ENCODE measurements at places on chromosomes 3 and 15.

- DNase-seq = no peak
Measured at GRCh38 chr15:93517176-93517575, 428.2 kb upstream of the RGMA start.

DNA sequence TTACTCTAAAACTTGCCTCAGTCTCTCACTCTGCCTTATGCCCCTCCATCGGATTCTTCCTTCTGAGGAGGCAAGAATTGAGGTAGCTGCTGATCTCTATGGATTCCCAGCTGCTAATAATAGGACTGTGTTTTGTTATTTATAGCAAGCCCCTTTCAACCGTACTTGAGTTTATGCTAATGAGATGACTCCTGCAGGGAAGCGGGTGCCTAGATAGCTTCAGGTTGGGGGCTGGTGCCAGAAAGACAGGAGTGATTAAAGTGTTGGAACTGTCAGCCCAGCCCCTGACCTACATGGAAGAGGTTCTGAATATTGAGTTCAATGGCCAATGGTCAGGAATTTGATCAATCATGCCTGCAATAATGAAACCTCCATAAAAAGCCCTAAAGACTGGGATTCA lies 21.8 kb upstream of the LIMD1 start:
- DNase-seq = no peak

DNA sequence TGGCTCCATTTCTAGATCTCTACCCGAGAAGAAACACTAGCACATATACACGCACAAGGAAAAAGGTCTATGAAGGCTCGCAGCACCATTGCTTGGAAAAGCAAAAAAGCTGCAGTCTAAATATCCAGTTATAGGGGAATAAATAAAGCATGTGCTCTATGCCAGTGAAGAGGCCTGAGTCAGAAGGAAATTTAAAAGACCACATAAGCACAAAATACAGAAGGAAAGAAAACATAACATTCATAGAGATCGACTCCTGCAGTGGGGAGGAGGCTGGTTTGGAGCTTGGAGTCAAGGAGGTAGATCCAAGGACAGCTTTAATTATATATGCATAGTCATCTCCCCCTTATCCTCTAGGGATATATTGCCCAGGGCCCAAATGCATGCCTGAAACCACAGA lies 114.4 kb downstream of the PDZRN3 start:
- no peak for DNase-seq

DNA sequence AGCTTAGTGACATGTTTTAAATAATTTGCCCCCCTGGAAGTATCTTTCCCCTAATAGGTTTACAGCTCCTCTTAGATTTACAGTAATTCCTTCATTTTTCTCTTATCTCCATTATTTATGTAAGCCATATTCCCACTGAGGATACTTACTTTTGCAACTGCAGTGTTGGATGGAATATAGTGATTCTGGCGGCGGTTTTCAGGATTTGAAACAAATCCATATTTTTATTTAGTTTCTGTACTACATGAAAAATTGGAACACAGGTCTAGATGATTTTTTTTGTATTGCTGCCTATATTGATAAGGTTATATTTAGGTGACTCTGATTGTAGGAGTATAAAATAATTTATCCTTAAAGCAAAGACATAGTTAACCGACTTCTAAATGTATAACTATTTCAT lies 391.6 kb upstream of the SUCLG2 start:
- DNase-seq = no peak

DNA sequence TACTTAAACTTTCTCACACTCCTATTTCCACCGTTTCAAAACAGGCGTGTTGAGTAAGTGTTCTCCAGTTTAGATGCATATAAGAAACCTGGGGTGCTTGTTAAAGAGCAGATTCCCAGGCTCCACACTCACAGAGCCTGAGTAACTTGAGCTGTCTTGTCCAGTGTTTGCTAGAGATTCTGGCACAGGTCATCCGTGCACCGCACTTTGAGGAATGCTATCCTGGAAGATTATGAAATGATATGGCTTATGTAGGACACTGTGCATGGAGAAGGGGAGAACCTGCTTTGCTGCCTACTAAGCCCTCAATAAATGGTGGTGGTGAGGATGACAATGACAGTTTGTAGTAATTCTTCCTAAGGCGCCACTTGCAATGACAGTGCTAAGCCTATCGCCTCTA lies 273.7 kb downstream of the PDZRN3 start:
- DNase-seq = no peak

GRCh38 chr3:31251083-31251482 lies 281.6 kb upstream of the STT3B start:
- no peak for DNase-seq

GRCh38 chr3:141114179-141114745 lies 63.1 kb downstream of the SPSB4 start:
- DNase-seq = no peak

DNA sequence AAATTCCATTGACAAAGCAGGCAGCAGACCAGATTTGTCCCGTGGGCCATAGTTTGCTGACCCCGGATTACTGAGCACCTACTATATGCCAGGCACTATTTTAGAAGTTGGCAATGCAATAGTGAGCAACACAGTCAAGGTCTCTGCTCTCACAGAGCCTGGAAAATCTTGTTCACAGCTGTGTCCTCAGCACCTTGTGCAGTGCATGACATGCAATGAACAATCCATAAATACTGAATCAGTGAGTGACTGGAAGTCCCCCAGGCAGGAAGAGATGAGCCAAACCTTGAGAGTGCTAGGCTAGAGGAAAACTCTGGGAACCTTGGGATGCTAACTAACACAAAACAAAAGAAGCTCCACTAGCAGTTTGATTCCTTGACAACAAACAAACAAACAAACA lies 14.4 kb downstream of the TM4SF1 start:
- DNase-seq = no peak

- no peak for DNase-seq
Measured at GRCh38 chr3:23461069-23461468, 257.9 kb downstream of the UBE2E2 start.

DNA sequence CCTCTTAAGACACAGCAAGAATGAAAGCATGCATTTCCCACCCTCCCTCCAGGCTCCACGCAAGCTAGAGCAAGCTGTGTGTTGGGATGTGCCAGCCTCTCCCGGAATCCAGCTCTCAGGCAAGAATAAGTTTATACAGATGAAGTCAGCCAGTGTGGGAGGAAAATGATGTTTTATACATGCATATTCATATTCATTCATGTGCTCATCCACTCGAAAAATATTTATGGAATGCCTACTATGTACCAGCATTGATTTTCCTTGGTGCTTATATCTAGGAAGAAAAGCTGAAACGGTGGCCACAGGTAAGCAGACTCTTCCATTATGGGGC lies 62.7 kb downstream of the KLHL6 start:
- no peak for DNase-seq

DNA sequence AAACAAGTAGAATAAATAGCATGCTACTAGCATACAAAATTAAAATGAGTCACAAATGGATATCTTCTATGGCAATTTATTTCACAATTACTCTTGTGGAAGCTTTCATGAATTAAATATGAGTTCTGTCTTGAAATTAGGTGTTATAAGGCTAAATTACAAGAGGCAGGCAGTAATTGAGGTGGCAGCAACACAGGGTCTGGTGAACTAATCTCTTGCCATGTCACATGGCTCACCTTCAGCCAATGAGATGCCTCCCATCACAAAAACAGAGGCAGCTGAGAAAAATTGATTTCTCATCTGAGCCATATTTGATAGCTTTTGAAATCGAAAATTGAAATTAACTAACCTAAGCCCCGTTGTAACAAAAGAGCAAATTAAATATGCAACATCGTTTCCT lies 268.8 kb downstream of the NR2F2 start:
- no peak for DNase-seq

GRCh38 chr15:26231096-26231495 lies 368.0 kb upstream of the ATP10A start:
- no peak for DNase-seq

DNA sequence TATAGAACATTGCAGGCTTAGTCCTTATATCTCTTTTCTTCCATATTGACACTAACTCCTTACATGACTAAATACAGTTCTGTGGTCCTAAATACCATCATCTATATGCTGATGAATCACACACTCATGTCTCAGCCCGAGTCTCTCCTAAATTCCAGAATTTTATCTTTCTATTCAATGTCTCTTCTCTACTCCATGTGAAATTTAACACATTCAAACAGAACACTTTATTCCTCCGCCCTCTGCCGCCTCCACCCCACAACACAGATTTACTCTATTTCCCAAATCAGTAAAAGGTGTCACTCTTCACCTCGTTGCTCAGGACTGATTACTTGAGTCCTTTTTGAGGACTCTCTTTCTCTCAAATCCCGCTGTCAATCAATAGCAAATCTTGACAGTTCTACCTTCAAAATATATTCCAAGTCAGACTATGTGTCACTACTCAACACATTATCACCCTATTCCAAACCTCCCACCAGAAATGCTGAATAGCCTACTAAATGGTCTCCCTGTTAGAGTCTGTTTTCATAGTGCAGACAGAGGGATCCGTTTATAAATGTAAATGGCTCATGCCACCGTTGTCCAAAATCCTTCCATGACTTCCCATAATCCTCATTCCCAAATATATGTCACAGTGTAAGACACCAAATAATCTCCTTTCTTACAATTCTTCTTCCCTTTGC lies 230.3 kb downstream of the FGF12 start:
- DNase-seq = no peak

DNA sequence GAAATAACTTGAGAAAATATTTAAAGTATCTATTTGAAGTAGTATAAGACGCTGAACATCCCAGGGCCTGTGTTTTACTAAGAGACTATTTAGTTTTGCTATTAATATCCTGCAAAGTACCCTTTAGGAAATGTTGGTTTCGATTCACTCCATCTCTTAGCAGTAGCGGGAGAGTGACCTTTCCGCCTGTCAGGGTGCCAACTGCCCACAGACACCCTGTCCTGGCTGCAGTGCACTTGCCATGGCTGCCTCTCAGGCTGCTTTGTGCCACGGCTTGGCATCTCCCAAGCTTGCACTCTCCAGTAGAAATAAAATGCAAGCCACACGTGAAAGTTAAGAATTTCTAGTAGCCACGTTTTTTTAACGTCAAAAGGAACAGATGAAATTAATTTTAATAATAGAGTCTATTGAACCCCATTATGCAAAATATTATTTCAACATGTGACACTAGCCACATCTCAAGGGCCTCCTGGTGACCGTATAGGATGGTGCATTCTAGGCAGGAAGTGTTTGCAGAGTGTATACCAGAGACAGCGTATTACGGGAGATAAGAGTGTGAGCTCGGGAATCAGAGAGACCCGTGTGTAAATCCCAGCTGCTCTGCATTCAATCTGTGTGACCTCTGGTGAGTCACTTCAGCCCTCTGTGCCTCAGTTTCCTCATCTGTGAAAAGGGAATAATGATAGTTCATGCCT lies 19.8 kb downstream of the ADAMTS9 start:
- no peak for DNase-seq

DNA sequence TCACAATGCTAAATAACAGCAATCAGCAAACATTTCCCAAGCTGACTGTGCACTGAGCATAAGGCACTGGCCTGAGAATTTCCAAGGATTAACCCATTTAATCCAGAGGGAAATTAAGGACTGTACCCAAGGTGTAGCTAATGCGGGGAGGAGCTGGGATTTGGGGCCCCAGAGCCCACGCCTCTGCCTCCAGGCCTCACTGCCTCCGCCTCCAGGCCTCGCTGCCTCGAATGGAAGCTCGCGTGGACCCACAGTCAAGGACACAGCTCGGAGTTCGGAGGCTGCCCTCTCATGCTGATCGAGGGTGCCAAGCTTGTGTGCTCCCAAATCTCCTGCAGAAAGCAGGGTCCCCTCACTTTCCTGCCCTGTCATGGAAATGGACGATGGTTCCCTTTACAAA lies 76.5 kb upstream of the SNRPA1 start:
- DNase-seq = no peak

DNA sequence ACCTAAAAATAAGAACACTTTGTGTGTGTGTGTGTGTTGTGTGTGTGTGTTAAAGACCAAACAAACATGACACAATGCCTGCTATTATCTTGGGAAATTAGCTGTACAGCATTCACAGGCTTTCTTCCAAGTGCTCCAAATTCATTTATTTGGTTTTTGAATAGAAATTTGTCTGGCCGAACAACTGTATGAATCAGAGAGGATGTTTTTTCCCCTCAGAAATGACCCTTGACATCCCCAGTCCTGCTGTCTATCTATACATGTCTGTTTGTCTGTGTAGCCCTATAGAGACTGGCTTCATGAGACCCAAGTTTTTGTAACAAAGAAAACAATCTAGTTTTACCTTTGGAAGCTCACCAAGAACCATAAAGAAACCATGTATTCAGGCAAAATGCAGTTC lies 549.8 kb downstream of the NSUN3 start:
- DNase-seq = no peak

GRCh38 chr3:58518291-58518789 lies 18.6 kb downstream of the ACOX2 start:
- no peak for DNase-seq

- DNase-seq = no peak
Measured at GRCh38 chr3:121836064-121836463, 1.1 kb downstream of the EAF2 start.

DNA sequence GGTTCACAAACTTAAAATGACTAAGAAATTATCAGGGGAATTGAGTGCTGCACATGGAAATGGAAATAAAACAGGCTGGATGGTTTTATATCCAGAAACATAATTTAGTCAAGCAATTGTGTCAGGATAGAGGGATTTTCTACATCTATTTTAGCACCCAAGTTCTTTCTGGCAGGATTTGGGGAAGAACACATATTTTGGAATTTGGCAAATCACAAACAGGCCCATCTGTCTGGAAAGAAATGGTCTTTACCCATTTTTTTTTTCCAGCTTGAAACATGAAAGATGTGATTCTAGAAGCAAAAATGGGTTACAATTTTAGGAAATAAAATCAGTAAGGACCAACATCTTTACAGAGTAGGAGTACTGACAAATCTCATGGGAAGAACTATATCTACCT lies 14.4 kb upstream of the UNC13C start:
- DNase-seq = no peak

DNA sequence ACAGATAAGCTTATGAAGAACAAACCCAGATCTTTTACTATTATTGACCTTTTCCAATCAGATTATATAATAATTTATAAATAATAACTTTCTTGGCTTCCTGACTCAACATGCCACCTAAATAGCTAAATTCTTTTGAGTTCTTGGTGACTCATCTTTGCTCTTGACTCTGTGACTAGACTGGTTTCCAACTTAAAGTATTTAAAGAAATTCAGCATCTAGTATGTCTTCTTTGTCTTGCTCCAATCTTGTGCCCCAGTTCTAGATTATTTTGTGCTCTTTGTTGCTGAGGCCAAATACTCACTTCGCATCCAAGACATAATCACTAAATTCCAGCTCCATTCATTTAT lies 483.2 kb upstream of the TBL1XR1 start:
- no peak for DNase-seq

- DNase-seq = no peak
Measured at GRCh38 chr3:177618873-177619733, 421.8 kb upstream of the TBL1XR1 start.

- DNase-seq = no peak
Measured at GRCh38 chr15:46450810-46451182, 816.0 kb downstream of the SQOR start.
